ENCODE measurements at places on chromosomes 2 and 18.

GRCh38 chr2:231708773-231709635, 679 bp downstream of the PTMA start:
- no peak for DNase-seq

DNA sequence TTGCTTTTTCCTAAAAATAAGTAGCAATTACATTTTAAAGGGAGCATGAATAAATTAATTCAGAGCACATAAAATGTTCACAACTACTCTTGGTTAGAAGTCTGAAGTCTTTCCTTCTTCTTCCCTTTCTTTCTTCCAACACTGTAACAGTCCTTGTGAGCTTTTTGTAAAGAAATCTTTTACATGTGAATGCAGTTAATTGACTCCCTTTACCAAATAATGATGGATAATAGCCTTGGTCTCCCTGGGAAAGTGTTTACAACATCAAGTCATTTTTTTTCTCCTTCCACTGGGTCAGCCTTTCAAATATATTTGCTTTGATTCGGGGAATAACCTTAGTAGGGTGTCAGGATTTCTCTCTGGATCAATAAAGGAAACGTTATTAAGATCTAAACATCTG, 39.1 kb downstream of the CALCRL start:
- DNase-seq, result no peak

DNA sequence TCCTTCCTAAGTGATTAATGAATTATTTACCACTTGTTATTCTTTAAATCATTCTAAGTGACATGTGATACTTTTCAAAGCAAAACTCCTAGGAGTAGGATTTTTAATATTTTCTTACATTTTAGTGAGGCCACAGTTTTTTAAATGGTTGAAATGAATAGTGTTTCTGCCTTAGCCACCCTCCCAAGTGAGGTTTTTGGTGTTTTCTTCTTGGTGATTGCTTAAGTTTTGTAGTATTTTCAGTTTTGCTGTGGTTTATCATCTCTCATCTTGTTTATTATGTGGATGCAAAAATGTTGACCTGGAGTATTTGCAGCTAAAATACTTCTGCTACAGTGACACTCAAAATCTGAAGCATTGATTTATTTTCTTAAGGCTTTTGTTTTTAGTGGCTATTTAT, 9.8 kb downstream of the AFTPH start:
- DNase-seq, result no peak

GRCh38 chr2:40105593-40105992, 326.5 kb upstream of the THUMPD2 start:
- no peak for DNase-seq

DNA sequence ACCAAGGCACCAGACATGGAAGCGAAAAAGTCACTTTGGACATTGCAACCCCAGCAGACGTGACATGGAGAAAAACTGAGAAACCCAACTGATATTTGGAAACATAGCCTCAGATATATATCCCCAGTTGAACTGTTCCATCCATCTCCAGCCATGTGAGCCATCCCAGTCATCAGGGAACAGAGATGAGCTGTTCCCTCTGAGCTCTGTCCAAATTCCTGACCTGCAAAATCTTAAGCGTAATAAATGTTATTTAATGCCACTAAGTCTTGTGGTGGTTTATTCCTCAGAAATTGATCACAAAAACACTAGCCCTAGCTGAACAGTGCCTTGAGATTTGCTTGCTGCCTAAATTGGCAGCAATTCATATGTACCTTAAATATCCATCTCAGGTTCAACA, 182.8 kb downstream of the NRP2 start:
- DNase-seq, result no peak

GRCh38 chr2:157920736-157921135, 44.6 kb upstream of the ACVR1 start:
- no peak for DNase-seq

GRCh38 chr2:96984300-96984699, 2.1 kb downstream of the FAM178B start:
- DNase-seq, result no peak

- DNase-seq, result no peak
Measured at GRCh38 chr18:3088449-3088848, 75.5 kb upstream of the LPIN2 start.

GRCh38 chr18:14086458-14087231, 45.6 kb downstream of the ZNF519 start:
- peak; percentile 50 for DNase-seq

GRCh38 chr2:50455351-50455939, 576.5 kb downstream of the NRXN1 start:
- no peak for DNase-seq

- DNase-seq, result no peak
Measured at GRCh38 chr2:128599700-128600099, 281.0 kb upstream of the HS6ST1 start.

GRCh38 chr2:17475286-17475685, 43.0 kb downstream of the RAD51AP2 start:
- no peak for DNase-seq

- DNase-seq, result no peak
Measured at GRCh38 chr2:235267251-235267650, 226.6 kb upstream of the AGAP1 start.

GRCh38 chr2:176002688-176003210, 682 bp upstream of the LNPK start:
- DNase-seq, result peak; percentile 14

DNA sequence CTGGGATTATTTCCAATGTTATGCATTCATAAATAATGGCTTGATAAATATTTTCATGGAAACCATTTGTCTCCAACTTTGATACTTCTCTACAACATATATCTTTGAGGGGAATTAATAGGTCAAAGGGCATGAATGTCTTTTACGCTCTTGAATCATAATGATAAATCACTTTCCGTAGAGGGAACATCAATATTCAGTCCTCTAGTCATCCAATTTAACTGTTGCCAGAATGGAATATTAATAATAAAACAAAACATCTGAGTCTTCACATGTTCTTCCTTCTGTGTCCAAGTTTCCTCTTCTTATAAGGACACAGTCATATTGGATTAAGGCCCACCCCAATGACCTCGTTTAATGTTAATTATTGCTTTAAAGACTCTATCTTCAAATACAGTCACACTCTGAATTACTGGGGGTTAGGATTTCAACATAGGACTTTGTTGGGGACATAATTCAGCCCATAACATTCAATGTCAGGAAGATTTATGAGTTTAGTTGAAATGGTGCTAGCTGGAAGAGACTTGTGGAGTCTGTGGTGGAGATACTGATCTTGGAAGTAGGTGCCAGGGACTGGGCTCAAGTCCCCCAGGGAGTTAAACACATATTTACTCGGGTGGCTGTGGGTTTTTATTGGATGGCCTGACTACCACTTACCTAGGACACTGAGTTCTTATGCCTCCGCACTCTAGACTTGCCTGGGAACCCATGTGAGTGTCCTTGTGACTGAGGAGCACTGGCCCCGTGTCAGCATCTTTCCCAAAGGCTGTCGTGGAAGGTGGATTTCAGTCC, 85.0 kb upstream of the SEC11C start:
- no peak for DNase-seq

GRCh38 chr18:63869374-63869773, 18.1 kb upstream of the SERPINB2 start:
- no peak for DNase-seq

DNA sequence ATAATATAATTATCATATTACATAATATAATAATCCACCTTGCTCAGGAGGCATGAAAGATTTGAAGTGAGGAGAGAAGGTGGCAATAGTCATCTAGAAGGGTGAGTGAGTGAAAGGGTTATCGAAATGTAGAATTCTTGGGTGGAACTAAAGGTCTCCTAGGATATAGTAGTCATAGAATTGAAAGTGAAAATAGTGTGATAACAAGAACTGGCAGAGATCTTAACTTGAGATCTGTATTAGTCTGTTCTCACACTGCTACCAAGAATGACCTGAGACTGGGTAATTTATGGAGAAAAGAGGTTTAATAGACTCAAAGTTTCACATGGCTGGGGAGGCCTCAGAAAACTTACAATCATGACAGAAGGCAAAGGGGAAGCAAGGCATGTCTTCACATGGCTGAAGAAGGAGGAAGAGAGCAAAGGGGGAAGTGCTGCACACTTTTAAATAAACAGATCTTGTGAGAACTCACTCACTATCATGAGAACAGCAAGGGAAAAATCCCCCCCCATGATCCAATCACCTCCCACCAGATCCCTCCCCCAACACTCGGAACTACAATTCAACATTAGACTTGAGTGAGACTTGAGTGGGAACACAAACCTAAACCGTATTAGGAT, 351.5 kb downstream of the NR4A2 start:
- no peak for DNase-seq

GRCh38 chr2:171523088-171524017, 1.1 kb downstream of the CYBRD1 start:
- DNase-seq, result peak; percentile 67

DNA sequence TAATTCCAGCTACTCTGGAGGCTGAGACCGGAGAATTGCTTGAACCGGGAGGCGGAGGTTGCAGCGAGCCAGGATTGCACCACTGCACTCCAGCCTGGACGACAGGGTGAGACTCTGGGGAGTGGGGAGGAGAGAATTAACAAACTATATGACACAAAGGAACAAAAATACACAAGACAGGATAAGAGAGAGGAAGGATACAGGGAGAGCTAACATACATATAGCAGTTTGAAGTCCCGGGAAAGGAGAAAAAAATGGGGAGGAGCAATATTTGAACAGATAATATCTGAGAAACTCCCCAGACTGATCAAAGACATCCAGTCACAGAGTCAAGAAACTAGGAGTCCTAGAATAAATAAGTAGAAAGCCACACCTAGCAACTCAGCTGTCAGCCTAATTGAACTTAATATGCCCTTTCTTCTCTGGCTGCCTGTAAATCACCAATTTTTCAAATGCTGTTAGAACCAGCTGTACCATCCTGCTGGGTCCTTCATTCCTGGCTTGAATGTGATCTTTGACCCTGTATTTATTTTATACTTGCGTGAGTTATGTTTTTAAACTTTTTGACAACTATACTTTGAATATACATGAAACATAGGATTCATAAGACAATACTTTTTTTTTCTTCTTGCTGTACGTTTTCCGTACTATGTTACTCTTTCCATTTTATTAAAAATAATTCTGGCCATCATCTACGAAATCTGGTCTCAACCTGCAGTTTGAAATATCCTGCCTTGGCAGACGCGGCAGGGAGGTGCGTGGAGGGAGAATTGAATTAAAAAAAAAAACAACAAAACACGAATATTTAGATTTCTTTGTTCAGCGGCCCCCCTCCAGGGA, 876 bp upstream of the CYP27A1 start:
- DNase-seq, result no peak

DNA sequence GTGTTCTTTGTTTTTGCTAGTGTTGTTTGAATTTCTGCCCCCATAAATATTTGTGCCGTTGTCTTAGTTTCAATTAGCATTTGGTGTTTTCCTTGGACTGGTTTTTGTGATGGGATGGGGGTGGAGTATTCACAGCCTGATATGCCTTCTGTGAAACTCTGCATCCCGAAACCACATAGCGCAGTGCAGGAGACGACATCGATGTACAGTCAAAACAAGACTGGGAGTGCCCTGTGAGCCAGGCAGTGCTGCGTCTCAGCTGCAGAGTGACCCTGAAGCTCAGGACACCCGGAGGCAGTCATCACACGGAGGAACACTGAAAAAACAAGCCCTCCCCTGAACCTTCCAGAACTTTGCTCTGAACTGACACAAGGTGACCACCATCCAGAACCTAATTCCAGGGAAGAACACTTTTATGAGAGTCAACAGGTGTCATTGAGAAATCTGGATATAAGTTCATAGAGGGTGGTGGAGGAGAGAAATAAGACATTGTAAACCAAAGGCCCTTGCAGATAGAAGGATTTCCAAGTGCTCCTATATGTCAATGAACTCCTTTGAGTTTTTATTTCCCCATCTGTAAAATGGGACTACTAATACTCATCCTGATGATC, 61.2 kb upstream of the CABLES1 start:
- no peak for DNase-seq

DNA sequence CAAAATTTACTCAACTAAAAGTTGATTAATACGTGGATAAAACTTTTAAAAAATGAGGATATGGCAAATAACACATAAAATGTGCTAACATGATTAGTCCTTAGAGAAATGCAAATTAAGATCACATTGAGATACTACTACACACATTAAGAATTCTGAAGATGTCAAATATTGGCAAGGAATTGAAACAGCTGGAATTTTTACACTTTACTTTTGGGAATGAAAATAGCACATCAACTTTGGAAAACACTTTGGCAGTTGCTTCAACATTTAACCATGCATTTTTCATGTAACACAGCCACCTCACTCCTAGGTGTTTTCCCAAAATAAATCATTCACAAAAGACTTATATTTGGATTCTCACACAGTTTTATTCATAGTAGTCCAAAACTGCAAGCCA, 687.9 kb upstream of the SETBP1 start:
- no peak for DNase-seq

DNA sequence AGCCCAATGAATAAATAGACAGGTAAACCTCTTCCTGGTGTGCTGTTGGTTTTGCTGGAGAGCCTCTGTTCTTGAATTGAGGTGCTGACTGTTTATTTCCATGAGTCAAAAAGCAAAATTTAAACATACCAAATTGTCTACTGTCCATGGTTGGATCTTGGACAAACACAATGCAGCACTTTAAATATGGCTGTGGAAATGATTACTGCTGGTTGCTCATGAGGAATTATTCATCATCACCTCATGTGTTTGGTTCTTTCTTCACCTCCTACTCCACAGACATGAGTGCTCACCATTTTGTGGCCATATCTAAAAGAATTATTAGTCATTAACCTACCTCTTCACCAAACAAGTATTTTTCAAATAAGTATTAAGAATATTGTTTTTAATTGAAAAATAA, 85.3 kb upstream of the GALNT5 start:
- DNase-seq, result no peak

DNA sequence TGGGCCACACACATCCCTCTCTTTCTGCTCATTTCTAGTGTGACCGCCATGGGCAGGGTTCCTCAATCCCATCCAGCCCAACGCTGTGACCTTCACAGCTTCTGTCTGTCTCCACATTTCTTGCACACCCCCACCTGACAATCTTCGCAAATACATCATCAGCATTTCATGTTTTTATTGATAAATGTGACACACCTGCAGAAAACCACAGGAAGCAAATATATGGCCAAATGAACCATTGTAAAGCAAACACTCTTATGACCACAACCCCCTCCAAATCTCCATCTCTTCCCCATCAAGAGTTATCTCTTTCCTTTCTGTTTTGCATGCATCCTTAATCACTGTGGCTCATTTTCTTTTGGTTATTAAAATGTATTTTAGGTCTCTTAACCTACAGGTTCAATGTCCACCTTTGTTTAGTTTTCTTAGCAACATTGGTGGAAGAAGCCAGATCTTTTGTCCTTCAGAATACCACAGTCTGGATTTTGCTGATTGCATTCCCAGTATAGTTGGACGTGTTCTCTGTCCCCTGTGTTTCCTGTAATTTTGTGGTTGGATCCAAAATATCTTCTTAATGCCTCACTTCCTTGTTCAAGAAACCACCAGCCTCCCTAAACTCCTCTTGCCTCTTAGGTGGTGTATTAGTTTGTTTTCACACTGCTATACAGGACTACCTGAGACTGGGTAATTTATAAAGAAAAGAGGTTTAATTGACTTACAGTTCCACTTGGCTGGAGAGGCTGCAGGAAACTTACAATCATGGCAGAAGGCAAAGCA, 9.8 kb upstream of the NCK2 start:
- DNase-seq, result no peak
